Activated CD4-positive, alpha-beta T cell treated with anti-CD3 and anti-CD28 coated beads, Interleukin-2, amount 50 U/mL, for 48 hours (primary cell): ENCODE measurements at places on chromosomes 1 and 21.

- peak; percentile 85 for DNase-seq
Measured at GRCh38 chr21:42002421-42002958, 7.7 kb downstream of the ZBTB21 start.

DNA sequence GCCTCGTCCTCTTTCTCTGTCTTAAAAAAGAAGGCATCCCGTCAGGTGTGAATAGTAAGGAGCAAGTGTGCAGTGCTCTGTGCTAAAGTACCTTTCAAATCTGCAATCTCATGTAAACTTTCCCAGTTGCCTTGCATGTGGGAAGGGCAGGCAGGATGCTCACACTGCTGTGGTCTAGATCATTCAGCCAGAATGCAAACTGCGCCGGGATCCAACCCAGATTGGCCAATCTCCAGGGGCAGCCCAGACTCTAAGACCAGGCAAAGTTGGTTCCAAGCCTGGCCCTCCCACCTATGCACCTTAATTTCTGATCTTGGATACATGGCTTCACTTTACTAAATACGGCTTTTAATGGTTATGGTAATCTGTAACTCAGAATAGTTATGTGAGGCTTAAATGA is 3.2 kb upstream of the MAP1LC3C start:
- DNase-seq: no peak

DNA sequence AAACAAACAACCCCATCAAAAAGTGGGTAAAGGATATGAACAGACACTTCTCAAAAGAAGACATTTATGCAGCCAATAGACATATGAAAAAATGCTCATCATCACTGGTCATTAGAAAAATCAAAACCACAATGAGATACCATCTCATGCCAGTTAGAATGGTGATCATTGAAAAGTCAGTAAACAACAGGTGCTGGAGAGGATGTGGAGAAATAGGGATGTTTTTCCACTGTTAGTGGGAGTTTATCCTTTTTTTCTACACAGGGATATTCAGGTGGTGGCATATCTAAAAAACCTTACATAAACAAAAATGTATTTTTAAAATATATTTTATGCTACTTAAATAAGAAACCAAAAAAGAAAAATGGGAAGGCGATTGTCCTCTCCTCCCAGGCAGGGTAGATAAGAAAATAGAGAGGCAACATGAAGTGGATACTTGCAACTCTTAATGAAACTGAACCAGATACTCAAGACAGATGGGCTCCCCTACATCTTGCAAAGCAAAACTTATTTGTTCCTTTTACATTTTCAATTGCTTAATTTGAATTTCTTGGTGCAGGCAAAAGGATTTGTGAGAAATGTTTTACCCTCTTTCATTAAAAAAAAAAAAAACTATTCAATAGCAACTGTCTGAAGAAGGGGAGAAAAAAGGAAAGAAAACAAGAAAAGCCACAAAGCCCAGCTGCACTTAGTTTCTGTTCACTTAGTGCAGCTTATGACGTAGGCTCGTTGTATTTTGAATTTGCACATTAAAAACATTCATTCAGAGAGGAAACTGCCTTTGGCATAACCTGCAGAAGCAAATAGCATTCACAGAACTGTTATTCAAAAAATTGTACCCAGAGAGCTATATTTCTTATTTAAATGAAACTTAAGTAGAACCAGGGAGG is 36.9 kb upstream of the RGS1 start:
- no peak for DNase-seq

- DNase-seq: no peak
Measured at GRCh38 chr21:17231771-17232170, 281.1 kb upstream of the CXADR start.

DNA sequence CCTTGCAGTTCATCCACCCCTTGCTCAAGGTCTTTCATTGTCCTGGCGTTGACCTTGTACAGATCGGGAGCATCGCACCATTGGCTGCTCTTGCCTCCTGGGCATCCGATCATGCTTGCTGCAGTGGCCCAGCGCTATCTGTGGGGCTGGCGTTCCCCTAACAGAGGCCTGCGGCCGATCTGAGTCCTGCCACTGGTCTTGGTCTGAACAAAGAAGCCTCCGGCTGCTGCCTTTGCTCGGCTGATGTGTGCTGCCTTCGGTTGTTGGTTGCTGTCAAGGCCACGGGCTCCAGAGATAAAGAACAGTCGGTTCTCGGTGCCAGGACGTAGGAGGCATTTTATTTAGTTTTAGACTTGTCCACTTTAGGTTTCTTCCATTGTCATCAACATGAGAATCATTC is 39.0 kb downstream of the PCNT start:
- no peak for DNase-seq

DNA sequence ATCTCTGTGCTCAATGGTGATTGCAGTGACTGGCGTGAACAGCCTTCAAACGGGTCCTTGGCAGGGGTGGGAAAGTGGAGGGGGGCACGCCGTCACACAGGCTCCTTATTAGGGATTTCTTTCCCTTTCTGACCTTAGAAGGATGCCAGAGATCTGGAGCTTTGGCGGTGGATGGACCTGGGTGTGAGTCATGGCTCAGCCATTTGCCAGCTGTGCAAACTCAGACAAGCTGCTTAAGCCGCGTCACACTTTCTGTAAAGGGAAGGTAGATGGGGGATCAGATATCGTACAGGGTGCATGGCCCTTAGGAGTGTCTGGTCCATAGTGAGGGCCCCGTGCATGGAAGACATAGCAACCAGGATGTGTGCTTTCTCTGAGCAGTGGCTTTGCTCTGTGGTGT is 48.3 kb upstream of the C1orf174 start:
- no peak for DNase-seq

DNA sequence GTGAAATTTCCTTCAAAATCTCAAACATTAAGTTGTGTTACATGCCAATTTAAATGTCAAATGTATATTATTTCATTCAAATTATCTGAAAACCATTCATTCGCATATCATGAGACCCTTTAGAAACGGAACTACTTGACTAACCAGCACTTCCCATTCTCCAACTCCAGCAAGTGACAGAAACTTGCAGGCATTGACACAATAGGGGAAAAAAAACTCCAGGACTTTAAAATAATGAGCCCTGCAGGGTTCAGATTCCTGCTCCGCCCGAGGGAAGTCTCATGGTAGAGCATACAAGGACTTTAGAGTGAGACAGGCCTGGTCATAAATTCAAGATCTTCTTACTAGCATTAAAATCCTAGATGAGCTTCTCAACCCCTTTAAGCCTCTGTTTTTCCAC is 138.9 kb downstream of the NR5A2 start:
- DNase-seq: no peak

DNA sequence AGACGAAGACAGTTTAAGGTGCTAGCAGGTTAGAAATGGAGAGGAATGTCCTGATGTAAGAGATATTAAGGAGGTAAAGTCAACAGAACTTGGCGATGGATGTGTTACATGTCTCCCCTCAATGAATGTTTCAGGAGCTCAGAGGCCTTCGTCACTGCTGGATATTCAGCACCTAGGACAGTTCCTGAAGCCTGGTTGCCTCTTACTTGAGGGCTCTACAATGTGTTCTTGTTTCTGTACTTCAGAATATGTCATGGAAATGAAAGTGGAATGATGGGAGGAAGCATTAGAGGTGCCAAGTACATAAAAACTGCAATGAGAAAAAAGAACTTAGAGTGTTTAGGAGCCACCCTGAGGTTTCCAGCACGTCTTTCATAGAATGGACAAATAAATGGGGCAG is 17.7 kb downstream of the TNR start:
- peak; percentile 1 for DNase-seq

DNA sequence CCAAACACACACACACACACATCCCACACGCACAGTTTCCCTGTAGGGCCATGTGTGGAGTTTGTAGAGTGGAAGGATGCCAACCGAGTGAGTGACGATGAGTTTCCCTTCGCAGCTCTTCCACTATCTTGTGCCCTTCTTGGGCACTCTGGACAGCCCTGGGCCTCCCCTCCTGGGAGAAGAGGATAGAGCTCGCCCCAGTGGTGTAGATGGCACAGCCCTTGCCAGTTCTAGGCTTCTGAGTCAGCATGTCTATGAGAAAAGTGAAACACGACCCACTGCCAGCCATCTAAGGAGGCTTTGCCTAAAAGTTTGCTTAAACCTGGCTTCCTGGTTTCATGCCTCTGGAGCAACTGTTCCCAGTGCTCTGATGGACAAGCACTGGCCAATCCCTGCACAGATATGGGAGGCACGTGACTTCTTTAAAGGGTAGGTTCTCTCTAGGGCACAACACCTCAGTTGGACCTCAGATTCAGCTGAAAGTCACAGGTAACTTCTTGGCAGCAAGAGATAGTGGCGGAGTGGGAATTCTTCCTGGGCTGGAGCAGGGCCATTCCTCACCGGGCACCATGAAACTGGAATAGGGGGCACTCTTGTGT is 195.9 kb upstream of the GALNT2 start:
- DNase-seq: no peak

- no peak for DNase-seq
Measured at GRCh38 chr1:241990040-241990439, 8.9 kb downstream of the MAP1LC3C start.

DNA sequence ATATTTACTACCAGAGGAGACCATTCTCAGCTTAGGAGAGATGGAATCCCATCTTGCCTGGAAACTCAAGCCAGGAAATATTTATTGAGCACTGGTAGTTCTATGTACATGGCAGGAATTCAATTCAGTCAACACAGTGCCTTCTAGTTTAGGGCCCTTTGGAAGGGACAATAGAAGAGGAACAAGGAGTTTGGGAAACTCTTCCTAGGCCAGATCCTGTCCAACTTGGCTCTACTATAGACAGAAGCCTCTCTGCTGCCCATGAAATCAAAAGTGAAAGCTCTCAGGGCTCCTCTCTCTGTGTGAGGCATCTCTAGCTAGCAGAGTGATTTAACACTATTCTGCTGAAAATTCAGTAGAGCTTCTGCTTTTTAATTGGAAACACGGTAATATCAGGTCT is 244.6 kb upstream of the MAP1LC3C start:
- no peak for DNase-seq

DNA sequence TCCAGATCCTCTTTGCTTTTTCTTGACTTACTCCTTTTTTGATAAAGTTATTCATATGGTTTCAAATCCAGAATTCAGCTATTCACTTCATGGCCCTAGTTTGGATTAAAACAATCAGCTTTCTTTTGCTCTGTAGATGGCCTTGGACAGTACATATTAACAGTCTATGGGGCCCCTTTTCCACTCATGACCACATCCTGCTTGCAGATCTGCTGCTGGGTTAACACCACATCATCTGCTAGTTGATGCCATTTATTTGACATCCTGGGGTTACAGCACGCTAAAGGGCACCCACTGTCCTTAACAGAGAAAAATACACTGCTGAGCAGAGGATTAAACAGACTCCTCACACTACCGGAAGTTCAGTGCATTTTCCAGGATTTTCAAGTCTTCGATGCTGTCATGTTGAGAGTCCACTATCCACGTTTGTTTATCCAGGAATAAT is 941 bp upstream of the IFI16 start:
- DNase-seq: peak; percentile 70

GRCh38 chr1:183807549-183808168 is 2.7 kb downstream of the RGL1 start:
- DNase-seq: no peak

DNA sequence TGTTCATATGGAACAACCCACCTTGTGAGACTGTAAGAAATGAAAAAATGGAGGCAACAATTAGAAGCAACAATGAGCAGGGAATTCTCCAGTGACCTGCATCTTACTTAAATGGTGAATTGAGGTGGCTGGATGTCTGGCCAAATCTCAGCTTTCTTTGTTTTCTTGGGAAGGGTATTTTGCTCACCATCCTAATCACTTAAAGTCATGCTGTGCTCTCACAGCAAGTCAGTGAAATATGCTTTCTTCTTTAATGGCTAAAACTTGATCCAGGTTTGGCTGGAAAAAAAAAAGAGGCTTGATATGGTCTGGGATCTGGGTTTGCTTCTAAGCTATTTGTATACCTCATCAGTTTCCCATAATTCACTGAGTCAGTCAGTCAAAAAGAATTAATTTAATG is 124.8 kb downstream of the ESRRG start:
- no peak for DNase-seq

- no peak for DNase-seq
Measured at GRCh38 chr1:14552246-14552965, 46.1 kb upstream of the KAZN start.

DNA sequence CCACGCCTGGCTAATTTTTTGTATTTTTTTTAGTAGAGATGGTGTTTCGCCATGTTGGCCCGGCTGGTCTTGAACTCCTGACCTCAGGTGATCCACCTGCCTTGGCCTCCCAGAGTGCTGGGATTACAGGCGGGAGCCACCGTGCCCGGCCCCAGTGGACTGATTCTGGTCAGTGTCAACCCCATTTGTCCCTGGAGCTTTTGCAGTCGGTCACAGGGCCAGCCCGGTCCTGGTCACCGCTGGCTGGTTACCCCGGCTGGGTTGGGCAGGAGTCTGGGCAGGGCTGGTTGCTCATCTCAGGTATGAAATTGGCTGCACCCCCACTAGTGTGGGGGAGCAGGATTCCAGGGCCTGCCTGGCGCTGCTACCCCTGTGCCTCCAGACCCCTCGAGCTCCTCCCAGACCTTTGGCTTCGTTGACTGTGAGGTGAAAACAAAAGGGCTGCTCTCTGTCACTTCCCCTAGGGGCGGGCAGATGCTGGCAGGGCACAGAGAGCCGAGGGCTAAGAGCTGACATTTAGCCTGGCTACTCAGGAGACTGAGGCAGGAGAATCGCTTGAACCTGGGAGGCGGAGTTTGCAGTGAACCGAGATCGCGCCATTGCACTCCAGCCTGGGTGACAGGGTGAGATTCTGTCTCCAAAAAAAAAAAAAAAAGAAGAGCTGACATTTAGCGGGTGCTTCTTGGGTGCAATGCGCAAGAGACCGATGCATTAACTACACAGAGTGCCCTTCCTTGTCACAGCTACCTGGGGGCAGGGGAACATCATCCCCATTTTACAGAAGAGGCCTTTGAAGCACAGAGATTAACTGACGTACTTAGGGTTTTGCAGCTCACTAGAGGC is 10.6 kb downstream of the TNFRSF1B start:
- no peak for DNase-seq

DNA sequence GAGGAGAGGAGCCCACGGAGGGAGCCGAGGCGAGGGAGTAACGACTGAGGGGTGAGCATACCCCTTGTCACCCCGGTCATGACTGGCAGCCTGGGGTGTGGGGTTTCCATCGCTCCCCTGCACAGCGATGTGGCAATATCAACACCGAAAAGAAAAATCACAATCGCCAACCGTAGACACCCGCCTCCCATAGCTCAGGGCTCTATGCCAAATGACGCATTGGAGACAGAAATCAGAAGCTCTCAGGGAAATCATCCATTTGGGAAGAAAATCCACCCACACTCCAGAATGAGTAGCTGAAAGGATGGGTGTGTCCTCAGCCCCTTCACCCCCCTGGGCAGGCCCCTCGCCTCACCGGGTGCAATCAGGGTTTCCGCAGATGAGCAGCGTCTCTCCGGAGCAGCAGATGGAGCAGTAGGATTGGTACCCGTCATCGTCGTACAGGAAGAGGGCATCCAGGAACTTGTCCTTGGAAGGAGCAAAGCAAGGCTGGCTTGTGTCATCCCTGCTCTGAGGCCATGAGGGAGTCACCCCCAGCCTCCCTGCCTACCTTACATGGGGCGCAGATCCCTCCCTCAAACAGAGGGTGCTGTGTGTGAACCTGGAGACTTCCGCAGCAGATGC is 2.5 kb downstream of the DNMT3L start:
- DNase-seq: no peak

GRCh38 chr1:186722711-186723309 is 42.6 kb upstream of the PTGS2 start:
- no peak for DNase-seq

- DNase-seq: no peak
Measured at GRCh38 chr1:25594971-25595370, 21.6 kb upstream of the MAN1C1 start.
